ENCODE measurements at places on chromosomes 4 and X.
A peak's percentile ranks its signal among the peaks of the same experiment; 100 is the strongest.

DNA sequence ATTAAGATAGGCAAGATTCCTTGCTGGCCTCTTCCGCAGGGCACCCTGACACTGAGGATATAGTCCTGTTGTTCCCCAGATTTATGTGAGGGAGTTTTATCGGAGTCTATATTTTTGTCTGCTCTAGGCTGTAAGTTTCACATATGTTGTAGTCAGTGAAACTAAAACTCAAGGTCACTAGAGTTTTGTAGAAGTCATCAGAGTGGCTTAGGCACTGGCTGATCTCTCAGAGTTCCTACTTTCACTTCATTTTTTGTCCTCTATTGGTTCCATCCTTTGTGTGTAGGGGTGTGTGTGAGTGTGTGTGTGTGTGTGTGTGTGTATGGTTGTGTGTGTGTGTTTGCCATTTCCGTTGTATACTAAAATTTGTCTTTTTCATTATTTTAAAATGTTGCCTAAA is 577.5 kb downstream of the IQCM start:
- no peak for DNase-seq

DNA sequence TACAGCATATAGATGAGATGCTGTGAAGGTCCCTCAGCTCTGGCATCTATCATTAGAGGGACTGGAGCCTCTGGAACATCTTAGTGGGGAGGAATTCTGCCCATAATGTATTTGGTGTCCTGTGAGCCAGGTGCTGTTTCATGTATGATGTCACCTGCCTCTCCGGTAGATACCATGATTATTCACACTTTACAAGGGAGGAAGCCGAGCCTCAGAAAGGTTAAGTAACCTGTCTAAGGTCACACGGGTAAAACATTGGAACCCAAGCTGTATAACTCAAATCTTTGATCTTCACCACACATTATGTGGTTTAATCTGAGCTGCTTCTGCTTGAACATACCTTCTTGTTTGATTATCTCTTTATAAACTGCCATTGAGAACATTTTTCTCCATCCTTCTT is 442.8 kb downstream of the BCOR start:
- no peak for DNase-seq

GRCh38 chr4:186699881-186700397 is 23.7 kb downstream of the FAT1 start:
- DNase-seq: no peak

GRCh38 chrX:58051346-58051745 is 141.1 kb upstream of the ZXDA start:
- DNase-seq: no peak

DNA sequence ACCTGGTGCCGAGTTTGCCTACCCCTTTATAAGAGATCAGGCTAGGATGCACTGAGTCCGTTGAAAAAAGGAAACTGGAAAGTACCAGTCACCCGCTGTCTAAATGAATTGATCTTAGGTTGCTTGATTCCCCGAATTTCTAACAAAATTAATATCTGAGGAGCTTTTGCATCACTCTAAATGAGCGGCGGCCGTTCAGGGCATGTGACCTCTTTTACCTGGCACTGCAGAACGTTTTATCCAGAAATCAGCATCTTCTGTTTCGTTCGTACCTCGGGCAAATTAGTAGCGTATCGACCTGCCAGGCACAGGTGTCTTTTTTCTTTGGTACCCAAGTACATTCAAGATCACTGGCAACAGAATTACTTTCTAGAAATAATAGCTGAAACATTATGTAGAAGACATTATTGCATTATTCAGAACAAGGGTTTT is 876 bp downstream of the KLHL2 start:
- no peak for DNase-seq

DNA sequence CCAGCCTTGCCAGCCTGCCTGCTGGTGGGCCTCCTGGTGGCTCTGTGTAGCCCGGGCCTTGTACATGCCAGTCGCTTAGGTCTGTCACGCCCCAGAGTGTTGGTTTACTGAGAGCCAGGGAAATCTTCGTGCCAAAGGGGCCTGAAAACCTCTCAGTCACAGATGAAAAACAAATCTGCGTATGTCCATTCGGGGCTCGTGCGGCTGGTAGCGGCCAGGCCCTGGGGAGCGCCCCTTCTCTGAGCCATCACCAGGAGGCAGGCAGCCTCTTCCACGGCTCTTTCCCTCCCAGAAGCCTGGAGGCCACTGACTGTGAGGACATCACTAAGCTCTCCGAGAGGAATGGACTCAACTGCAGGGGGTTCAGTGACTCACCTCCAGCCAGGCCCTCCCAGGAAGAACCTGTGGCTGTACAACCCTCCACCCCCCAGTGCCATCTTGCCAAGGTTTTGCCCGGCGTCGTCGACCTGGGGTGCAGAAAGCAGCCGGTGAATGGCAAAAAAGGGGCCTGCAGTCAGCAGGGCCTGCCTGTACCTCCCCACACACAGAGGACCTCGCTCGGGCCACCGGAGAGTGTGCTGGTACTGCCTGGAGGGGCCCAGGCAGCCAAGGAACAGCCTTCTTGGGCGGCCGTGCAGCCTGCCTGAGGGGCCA is 162.2 kb downstream of the BCOR start:
- no peak for DNase-seq

DNA sequence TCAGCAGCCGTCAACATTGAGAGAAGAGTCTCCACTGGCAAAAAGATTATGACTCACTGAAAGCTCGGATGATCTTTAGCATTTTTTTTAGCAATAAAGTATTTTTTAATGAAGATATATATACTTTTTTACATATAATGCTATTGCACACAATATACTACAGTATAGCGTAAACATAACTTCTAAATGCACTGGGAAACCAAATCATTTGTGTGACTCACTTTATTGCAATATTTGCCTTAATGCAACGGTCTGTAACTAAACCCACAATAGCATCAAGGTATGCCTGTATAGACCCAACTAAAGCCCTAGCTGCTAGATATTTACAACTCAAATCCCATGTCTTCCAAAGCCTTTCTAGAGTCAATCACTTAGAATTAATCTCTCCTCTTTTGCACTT is 52.3 kb upstream of the EDNRA start:
- no peak for DNase-seq

DNA sequence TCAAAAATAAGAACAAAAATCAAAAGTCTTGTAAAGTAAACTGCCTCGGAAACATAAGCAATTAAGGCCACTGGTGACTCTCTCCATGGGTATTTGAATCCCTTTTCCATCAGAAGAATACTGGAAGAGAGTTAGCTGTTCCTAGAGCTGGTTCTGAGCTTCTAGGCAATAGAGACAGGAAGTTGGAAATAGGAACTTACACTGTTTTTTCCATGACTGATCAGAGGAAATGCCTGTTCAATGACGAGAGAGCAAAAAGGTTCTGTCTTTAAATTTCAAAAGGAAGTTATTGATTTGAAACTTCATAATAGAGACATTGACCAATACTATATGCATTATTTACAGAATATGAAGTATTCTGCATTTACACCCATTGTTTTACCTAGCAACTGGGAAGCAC is 503.5 kb upstream of the ARX start:
- no peak for DNase-seq

DNA sequence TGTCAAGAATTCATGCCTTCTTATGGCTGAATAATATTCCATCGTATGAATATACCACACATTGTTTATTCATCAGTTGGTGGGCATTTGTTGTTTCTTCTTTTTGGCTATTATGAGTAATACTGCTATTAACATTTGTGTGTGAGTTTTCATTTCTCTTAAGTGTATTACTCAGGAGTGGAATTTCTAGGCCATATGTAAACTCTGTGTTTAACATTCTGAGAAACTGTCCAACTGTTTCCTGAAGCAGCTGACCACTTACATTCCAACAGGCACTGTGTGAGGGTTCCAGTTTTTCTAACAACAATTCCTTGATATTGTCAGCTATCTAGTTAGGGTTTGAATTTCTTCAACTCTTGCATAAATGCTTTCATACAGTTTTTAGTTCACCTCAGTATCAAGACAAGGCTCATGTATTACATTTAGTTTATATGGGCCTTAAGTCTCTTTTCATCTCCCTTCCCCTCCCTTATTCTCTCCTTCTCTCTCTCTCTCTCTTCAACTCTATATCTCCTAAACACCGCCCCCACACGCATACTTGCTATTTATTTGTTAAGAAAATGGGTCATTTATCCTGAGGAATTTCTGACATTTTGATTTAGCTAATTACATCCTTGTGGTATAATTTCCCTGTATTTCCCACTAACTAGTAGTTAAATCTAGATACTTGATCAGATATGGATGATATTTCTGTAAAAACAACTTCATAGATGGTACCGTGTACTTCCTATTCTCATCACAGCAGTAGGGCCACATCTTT is 77.4 kb downstream of the WDR19 start:
- DNase-seq: no peak

GRCh38 chrX:27465036-27465435 is 1.9 kb upstream of the PPP4R3C start:
- no peak for DNase-seq

- DNase-seq: no peak
These were observed 67.2 kb upstream of the BRWD3 start for GRCh38 chrX:80876877-80877276.

DNA sequence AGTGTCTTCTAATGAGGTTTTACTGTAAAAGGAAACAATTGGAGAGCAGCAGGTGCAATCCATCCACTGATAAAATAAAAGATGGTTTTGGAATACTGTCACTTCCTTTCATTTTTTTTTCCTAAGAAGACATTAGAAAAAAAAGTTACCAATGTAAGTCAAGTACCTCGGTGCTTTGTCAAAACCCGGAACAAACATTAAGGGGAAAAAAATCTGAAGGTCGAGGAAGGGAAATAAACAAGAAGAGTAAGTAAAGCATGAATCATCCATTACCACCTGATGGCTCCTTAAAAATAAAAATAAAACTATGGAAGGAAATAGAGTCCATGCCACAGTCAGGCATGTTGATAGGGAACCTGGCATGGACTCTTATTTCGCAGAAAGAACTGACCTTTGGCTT is 15.3 kb upstream of the XPNPEP2 start:
- DNase-seq: no peak

DNA sequence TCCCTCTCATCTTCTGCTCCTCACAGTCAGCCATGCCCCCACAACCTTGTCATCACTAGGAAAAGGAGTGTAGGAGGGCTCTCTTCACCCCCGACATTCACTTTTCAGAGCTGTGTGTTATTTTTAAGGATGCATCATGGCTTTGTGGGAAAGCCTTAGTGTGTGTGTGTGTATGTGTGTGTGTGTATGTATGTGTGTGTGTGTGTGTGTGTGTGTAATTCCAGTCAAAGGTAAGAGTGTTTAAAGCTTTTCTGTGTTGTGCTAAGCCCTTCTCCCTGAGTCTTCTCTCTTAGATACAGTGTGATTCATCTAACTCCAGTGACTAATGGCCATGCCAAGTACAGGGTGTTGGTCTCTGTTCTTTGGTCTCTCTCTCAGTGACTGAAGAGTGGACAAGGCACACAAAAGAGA is 76.6 kb downstream of the CHIC2 start:
- DNase-seq: no peak

- peak; percentile 30 for DNase-seq
These were observed 46.6 kb downstream of the CCNG2 start for GRCh38 chr4:77203380-77204197.

GRCh38 chrX:128436397-128437103 is 384.3 kb upstream of the ACTRT1 start:
- DNase-seq: peak; percentile 3

DNA sequence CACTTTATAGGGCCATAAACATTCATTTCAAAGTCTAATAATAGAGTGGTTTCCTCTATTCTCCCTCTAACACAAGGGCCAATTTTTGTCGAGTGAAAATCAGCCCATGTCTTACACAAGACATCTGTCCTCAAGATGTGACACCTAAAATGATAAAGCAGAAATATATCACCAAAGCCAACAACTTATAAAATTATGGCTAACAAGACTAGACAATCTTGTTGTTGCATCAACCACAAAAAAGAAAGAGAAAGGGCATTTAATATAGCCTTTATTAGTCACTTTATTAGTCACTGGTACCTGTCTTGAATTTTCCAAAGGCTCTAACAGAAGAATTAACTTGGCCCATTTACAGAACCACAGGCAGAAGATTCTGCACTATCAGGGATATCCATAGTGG is 161.6 kb downstream of the SMIM20 start:
- no peak for DNase-seq

DNA sequence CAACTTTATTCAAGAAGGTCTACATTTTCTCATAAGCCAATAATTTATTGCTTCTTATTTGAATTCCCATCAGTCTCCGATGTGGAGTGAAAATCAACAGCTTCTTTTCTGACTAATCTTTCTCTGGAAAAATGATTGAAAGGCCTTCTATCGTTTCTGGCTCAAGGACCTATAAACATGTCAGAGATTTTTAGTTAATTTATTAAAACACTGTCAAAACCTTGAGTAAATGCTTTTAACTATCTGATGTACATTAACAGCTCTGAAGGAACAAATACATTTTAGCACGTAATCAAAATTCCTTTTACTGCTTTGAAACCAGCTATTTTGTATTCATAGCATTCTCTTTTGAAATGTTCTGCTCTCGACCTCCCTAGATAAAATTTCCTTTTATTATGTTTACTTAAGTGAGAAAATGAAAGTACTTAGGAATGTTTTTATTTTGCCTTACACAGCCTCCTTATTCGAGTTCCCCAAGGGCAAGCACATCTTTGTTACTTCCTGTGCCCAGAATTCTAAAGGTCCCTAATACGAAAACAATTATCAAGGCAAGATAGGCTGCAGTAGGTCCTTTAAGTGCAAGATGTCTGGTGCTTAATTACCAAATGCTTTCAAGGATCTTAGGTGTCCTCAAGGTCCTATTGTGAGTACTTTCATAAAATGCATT is 3.1 kb upstream of the ZFX start:
- DNase-seq: no peak

GRCh38 chrX:153909980-153910360 is 5.5 kb downstream of the AVPR2 start:
- DNase-seq: no peak

- DNase-seq: no peak
These were observed 15.7 kb downstream of the PGAM4 start for GRCh38 chrX:77953708-77954107.

DNA sequence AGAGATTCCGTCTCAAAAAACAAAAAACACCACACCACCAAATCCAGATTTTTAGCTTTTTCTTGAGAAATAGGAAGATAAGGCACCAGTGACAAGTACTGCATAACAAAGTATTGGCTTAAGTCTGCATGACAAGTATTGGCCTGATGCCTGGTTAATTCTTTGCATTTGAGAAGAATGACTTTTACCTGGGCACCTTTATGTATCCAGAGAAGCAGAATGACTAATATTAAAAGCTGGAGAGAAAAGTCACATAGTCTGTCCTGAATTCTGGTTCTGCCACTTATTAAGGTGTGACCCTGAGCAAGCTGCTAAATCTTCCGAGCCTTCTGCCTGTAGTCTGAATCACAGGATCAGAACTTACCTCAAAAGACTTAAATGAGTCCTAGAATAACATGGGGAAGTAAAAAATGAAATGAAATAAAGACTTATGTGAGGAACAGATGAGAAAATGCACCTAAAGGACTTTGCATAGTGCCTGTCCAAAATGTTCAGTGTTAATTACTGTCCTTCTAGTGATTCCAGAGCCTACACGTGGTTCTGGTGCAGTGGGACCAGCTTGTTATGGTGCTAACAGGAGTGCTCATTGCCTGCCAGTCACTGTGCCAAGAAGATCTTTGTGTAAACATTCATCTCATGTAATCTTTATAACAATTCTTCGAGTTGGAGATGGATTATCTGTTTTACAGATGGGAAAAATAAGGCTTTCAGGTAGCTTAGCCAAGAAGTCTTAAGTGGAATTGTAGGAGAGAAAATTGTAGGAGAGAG is 31.6 kb downstream of the UGDH start:
- DNase-seq: no peak
